ENCODE measurements at places on chromosomes 11 and 22. TPM values are rescaled to one million over a fixed set of nuclear protein-coding genes. Genes with fewer than 3 reads are reported as not detected.

The RAPSN gene
- 1.5 TPM for total RNA-seq

The KRTAP5-9 gene
- total RNA-seq, result 0.31 TPM

The CWC15 gene
- total RNA-seq, result 88.0 TPM

The THY1 gene
- total RNA-seq, result not detected

The MS4A3 gene
- not detected for total RNA-seq

The PIK3IP1 gene
- 741 TPM for total RNA-seq

The C22orf42 gene
- not detected for total RNA-seq

The NELL1 gene
- total RNA-seq, result not detected

The TECTA gene
- total RNA-seq, result 0.57 TPM

The RBM7 gene
- 46.4 TPM for total RNA-seq

The TEX54 gene
- 0.91 TPM for total RNA-seq

The SERHL2 gene
- 0.69 TPM for total RNA-seq

The RAG2 gene
- total RNA-seq, result not detected

The OR6T1 gene
- not detected for total RNA-seq

The IGSF9B gene
- total RNA-seq, result 16.1 TPM

The OR52I2 gene
- not detected for total RNA-seq

The TUBGCP6 gene
- total RNA-seq, result 153 TPM

The HPX gene
- 1.6 TPM for total RNA-seq

The OR52I1 gene
- total RNA-seq, result not detected

The SCGB1D2 gene
- not detected for total RNA-seq

The TRIM22 gene
- 243 TPM for total RNA-seq

The RIC3 gene
- 57.6 TPM for total RNA-seq

The SMCO4 gene
- total RNA-seq, result 0.99 TPM

The MS4A15 gene
- total RNA-seq, result not detected

All from naive thymus-derived CD8-positive, alpha-beta T cell (primary cell).